ENCODE measurements at places on chromosomes 4 and X.

GRCh38 chrX:154967603-154968002 lies 54.9 kb downstream of the F8 start:
- H3K4me1 ChIP-seq = no peaks in the 10 kb centered on the region
- no peak overlapping the region for H3K27ac ChIP-seq
- H3K36me3 ChIP-seq = no peaks in the 10 kb centered on the region
- no peaks in the 10 kb centered on the region for H3K27me3 ChIP-seq

DNA sequence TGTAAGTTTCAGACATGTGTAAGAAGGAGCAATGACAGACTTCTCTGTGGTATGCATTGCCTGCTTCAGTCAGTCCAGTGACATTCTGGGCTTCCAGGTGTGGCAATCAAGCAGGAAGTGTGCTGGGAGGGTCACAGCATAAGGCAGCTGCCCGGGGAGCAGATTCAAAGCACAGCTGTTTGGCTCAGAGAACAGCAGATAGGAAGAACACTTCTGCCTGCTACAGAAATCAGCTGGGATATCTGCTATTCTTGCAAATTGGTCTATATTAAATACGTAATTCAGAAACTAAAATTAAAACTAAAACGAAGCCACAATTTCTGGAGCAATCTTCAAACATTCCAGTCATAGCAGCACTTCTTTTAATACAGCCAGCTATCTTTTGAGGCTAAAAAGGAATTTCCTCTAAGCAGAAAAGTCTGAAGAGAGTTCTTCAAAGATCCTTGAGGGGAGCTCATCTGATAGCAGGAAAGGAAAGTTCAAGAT lies 47.5 kb upstream of the GALNT7 start:
- no peak for DNase-seq
- H3K36me3 ChIP-seq = no peaks in the 10 kb centered on the region
- no peak overlapping the region for H3K27ac ChIP-seq
- H3K27me3 ChIP-seq = no peaks in the 10 kb centered on the region

DNA sequence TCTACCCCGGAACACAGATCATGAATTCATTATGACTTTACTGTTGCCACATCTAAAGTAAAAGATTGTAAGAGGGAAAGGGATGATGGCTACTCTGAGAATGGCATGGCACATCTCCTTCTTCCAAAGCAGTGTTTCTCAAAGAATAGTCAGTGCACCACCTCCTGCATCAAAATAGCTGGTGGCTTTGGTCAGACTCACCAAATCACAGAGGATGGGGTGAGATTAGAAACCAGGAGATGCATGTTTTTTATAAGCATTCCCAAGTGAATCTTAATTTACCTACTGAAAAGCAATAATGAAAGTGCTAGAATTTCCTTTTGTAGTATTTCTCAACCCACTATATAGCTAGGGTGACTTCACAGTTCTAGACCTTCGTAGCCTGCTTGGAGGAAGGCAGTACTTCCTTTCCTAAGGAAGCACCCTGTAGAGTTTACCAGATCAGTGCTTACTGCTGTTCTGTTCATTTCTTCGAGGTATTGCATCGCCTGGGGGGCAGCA lies 340.8 kb upstream of the KLF3 start:
- peaks cover 4% of the 10 kb centered on the region for H3K4me1 ChIP-seq
- DNase-seq = no peak
- no peaks in the 10 kb centered on the region for H3K36me3 ChIP-seq

- H3K36me3 ChIP-seq = no peaks in the 10 kb centered on the region
- no peak overlapping the region for H3K4me3 ChIP-seq
- no peaks in the 10 kb centered on the region for H3K27me3 ChIP-seq
- no peak for DNase-seq
- H3K27ac ChIP-seq = no peak overlapping the region
These were observed 1209.6 kb downstream of the PCDH7 start for GRCh38 chr4:31929676-31930345.

- no peak for DNase-seq
- no peaks in the 10 kb centered on the region for H3K27me3 ChIP-seq
- no peak overlapping the region for H3K27ac ChIP-seq
- no peaks in the 10 kb centered on the region for H3K4me1 ChIP-seq
These were observed 1.6 kb downstream of the EMCN start for GRCh38 chr4:100516225-100516624.

Data from Panc1 (cell line).